ENCODE measurements at places on chromosomes 3 and 15.

DNA sequence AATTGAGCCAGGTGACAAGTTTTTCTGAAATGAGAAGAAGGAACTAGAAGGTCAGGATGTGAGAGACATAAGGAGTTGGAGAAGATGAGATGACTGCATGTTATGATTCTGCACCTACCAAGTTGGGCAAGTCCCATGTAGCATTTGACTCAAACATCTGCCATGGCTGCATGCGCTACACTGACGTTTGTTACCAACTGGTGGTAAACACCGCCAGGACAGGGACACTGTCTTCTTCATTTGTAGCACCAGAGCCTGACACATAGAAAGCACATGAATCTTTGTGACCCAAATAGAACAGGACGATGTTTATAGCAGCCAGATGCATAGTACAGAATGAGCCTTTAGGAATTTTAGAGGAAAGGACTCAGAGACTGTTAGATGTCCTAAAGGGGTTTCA, 236.7 kb downstream of the MYRIP start:
- DNase-seq: no peak

GRCh38 chr3:152193673-152194267, 75.0 kb upstream of the MBNL1 start:
- no peak for DNase-seq

DNA sequence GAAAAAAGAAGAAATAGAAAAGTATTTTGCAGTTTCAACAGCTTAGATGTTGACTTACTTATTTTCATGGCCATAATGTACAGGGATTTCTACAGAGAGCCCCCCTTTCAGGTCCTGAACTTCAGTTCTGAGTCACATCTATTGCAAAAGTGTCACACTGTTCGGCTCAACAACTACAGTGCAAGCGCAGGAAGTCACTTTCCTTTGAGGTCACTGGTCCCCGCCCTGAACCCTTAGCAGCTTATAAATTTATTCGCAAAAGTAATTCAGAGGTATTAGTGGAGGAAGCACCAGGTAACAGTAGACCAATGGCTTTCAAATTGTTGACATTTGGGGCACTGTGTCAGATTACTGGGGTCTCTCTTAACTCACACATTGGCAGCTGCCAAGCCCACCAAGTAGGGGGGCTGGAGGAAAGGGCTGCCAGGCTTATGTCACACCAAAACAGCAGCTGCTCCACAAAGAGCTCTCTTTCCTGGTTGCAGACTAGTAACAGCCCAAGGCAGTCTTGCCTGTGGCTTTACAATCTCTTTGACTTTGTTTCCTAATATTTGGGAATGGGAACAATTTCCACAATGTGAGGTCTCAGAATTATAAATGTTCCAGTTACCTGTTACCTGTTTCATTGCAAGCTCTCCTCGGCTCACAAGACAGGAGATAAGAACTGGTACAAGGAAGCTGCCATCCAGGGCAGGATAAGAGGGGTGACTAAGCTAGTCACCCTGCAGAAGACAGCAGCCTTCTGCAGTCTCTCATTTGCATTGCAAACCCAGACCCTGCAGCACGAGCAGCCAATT, 130.2 kb upstream of the STRIT1 start:
- DNase-seq: no peak

DNA sequence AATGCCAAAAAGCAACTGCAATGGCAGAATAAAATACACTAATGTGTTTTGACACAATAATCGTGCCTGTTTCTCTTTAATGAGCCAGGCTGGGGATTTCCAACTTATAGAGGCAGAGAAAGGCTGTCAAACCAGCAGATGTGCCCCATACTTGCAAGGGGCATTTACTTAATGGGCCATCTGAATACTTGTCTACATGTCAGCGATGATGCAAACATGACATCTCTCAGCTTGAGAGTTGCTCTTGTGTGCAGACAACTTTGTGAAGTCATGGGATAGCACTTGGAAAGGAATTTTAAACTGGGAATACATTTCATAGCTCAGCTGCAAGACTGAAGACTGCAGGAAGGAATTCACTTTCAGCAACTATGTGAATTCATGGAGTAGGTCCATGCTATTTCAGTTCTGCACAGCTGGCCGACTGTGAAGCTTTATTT, 127.4 kb upstream of the ADAMTS9 start:
- DNase-seq: no peak

- no peak for DNase-seq
These were observed 177.9 kb upstream of the SOX2 start for GRCh38 chr3:181533811-181534210.

DNA sequence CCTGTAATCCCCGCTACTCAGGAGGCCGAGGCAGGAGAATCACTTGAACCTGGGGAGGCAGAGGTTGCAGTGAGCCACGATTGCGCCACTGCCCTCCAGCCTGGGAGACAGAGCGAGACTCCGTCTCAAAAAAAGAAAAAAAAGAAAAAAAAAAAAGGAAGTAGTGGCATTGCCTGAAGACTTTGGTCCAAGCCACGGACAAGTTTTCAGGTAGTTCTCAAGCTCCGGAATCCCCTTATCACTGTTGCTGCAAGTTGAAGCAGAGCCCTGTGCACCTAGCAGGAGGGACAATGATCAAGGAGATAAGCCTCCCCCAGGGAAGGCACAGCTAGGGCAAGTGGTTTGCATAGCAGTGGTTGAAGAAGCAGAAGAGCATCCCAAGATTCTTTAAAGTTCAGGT, 97.6 kb downstream of the MEX3B start:
- no peak for DNase-seq

GRCh38 chr3:170631755-170632488, 46.0 kb upstream of the SLC7A14 start:
- DNase-seq: no peak

GRCh38 chr3:148999806-149000205, 8.5 kb downstream of the GYG1 start:
- DNase-seq: no peak

GRCh38 chr15:95446854-95447253, 883.6 kb upstream of the NR2F2 start:
- DNase-seq: peak; percentile 48

DNA sequence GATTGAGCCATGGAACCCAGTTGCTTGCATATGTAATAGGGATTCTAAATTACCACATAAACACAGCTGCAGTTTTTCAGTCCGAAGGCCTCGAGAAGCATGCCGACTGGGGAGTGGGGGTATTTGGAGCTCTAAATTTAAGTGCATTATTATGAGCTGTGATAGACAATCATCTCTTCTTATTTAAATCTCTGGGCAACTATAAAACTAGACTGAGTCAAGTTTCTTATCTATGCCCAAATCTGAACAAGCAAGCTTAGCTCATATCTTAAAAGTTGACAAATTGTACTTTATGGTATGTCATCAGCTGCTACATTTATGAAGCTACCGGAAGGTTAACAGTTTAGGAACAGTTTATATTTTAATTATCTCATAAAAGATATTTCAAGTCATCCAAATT, 19.5 kb upstream of the THRB start:
- DNase-seq: no peak

DNA sequence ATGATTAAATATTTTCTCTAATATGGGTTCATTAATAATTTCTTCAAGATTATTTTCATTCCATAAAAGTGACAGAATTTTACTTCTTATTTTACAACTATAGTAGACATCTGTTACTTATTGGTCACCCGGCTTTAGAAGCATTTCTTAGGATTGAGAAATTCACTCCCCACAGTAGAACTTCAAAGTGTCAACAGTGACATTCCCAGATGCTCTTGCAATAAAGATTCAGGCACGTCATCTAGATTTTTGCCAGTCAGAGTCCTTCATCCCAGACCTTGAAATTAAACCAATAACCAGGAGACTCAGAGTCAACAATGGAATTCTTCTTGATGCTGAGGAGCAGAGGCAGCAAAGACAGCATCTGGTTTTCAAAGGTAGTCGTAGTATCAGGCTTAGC, 190.8 kb downstream of the VGLL3 start:
- DNase-seq: no peak

GRCh38 chr15:40845036-40845435, 1.2 kb downstream of the SPINT1 start:
- DNase-seq: no peak

DNA sequence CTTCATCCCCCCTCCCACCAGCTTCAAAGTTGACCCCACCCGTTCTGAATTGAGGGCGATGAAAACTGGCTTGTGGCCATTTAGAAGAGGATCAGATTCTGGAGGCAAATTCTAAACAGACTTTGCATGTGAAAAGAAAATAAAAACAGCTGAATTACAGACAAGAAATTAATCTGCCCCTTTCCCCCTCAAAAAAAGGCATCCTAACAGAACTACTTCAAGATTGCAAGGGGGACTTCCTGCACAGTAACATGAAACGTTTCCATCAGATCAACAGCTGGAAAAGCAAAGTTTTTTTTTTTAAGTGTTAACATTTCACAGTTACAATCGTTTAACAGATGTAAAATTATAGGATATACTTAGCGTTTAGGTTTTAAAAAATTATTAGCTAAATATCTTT, 229.3 kb downstream of the RORA start:
- DNase-seq: no peak

GRCh38 chr15:81839387-81839786, 206.4 kb downstream of the MEX3B start:
- DNase-seq: no peak

DNA sequence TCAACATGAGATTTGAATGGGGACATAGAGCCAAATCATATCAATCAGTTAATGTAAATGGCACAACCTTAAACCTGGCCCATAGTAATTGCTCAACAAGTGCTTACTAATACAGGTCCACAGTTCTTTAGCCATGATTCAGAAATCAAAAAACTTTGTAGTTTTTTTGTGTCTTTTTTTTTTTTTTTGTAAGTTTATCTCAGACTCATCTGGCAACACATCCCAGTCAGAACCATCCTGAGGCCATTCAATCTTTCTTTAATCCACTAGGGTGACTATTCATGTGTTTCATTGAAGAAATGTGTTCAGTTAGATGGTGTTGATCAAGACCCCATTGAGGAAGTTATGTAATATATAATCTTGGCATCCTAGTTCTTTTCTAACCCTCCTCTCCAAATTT, 65.4 kb downstream of the ABI3BP start:
- DNase-seq: no peak

DNA sequence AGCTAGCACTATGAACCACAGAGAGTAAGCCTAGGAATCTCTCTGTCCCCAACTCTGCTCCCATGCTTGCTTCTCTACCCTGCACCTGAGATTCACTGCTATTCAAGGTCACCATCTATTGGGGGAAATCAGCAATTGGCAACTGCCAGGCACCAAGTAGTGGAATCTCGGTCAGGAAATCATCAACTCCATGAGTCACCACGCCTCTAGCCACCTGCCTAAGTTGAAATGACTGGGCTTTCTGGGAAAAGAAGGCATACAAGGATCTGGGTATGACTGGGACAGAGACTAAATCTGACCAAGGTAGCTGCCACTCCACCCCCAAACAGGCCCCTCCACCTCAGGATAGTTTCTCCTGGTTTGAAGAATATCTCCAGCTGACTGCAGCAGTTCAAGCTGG, 464.1 kb upstream of the CBLB start:
- DNase-seq: no peak

- DNase-seq: no peak
These were observed 1.1 kb upstream of the VIPR1 start for GRCh38 chr3:42501321-42501680.

- no peak for DNase-seq
These were observed 75.6 kb downstream of the MCTP2 start for GRCh38 chr15:94306700-94307650.

Measured in endothelial cell of umbilical vein (primary cell).